ENCODE measurements at places on chromosomes 2 and 18. TPM values are rescaled to one million over a fixed set of nuclear protein-coding genes. Genes with fewer than 3 reads are reported as not detected.

DNA sequence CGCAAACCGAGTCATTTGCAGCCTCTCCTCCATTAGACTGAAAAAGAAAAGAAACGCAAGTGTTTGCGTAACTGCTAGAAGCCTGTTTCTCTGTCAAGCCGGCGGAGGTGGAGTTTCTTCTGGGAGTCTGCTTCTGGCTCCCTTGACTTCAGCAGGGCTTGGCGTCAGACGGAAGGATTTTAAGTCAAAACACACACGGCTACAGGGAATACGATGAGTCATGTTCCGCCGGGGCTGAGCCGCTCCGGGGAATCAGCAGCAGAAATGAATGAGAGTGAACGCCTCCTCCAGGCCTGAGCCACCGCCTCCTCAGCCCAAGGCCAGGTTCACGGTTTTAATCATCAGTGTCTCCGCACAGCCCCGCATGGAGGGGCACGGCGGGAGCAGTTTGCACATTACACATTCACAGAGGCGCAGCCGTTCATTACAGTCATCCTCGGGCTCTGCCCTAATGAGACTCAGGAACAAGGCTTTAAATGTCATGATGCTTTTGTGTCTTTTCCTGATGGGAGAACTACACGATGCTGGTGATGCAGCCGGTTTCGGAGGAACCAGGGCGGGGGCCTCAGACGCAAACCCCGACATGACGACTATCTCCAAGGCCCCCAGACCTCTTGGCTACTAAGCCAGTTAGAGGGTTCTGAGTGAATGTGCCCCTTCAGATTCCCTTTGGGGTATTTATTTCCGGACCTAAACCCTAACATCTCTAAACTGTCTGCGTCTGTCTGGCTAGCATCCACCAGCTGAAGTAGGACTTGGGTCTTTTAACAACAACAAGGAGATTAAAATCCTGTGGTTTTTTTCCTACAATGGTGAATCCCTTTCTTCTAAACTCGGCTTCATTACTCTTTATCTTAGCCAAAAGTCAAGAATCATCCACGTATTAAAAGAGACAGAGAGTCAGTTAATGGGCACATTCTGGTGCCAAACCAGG lies 11.1 kb upstream of the SCG2 start:
- no peak for DNase-seq

DNA sequence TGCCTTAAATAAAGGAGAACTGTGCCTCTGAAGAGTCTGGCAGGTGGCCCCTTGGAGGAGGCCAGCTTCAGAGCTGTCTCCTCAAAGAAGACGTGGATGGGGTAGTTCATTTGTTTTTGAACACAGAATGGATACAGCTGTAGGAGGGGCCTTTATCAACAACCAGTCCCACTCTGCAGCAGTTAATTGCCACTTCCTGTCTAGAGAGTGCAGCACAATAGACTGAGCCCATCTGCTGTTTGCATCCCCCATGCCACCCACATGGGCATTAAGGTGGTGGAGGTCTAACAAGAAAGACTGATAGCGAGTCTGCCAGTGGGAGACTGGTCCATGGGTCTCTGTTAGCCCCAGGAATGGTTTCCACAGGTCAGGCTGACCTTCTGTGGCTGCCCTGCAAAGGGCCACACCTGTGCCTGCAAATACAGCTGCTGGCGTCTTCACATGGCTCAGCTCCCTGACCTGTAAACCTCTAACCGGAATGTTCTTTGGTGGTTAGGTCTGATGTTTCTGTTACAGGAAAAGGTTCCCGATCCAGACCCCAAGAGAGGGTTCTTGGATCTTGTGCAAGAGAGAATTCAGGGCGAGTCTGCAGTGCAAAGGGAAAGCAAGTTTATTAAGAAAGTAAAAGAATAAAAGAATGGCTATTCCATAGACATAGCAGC lies 153.3 kb upstream of the ITGA6 start:
- no peak for DNase-seq

- no peak for DNase-seq
These were observed 107.9 kb downstream of the B3GNT2 start for GRCh38 chr2:62303788-62304187.

DNA sequence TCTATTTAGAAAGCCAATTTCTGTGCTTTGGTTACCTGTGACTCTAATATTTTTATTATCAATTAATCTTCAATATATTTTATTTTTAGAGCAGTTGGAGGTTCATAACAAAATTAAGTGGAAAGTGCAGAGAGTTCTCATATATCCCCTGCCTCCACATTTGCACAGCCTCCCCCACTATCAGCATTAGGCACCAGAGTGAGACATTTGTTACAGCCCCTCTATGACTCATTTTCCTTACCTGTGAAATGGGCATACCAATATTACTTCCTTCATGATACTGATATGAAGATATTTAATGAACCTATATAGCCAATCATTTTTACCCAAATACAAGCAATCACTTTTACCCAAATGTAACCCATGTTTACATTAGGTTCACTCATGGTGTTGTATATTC lies 34.0 kb upstream of the CYTIP start:
- no peak for DNase-seq

DNA sequence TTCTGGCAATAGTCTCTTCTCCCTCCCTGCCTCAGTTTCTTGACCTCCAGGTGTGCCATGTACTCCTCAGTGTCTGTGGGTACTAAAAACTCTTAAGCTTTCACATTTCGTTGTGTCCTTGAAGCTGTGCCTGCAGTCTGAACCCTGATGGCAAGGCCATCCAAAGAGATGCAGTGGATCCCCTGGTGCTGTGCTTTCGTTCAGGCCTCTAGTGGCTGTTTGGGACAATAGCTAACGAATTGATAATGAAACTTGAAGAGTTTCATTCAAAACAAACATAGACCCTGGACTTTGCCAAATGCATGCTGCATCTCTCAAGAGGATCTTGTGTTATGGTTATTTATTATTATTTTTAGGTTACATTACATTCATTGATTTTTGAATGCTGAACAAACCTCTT lies 523.1 kb upstream of the FSIP2 start:
- DNase-seq: no peak

- no peak for DNase-seq
These were observed 980 bp upstream of the SPTBN1 start for GRCh38 chr2:54455131-54455562.

Gene IL1A
- not detected for total RNA-seq

- DNase-seq: no peak
These were observed 10.6 kb downstream of the PRLH start for GRCh38 chr2:237576974-237577373.

DNA sequence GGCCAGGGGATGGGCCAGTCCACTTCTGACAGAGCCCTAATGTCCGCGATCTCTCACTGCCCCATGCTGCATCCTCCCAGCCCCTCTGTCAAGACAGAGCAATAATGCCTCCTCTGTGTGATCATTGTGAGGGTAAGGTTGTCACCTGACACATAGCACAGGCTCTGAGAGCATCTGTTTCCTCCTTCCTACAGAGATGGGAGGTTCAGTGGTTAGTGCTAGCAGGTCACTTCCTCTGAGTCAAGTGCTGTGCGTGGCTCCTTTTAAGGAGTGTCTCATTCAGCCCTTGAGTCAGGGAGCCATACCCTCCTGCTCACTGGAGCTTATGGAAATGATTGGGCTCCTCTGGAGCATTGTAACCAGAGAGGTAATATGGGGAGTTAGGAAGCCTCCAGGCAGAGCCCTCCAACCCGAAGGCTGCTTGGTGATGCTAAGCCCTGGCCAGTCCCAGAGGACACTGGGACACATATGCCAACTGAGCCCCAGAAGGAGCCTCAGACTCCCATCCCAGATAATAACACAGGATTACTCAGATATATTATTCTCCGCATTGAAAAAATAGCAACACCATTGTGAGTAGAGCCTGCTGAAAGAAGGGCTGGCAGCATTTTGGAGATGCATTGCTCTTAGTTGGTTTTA lies 189.0 kb downstream of the GALNT1 start:
- DNase-seq: no peak

GRCh38 chr2:119788752-119789151 lies 29.0 kb downstream of the PTPN4 start:
- DNase-seq: no peak

Gene SLC23A3
- total RNA-seq: 8.7 TPM

Gene AQP12A
- not detected for total RNA-seq

- DNase-seq: no peak
These were observed 43.7 kb upstream of the RIT2 start for GRCh38 chr18:43159086-43159770.

DNA sequence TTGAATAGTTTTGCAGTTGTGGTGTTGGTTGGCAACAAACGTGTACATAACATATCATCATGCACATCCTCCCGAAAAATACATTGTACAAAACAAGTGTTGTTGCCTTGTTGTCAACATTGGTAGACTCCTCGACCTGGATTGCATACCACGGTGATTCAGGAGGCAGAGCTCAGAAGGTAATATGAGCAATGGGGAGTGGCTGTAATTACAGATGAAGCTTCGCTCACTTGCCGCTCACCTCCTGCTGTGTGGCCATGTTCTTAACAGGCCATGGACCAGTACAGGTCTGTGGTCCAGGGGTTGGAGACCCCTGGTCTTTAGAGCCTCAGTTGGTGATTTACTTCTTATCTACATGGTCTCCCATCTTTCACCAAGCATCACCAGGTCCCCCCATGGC lies 1423.2 kb upstream of the NXPH2 start:
- no peak for DNase-seq

DNA sequence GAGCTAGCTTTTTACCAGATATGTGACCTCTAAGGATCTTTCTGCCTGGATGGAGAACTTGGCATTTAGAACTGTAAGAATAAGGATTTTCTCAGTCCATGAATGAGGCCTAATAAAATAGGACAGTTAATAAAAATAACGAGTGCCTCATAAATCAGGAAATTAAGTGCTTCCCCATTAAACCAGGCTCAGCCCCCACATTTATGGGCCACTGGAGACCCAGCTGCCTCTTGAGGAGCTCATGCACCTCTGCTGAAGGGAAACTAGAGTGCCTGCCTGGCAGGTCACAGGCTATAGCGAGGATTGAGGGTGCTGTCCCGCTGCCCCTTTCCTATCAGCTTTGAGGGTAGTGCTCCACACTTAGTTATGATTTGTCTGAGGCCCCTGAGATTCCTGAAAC lies 158.0 kb downstream of the ALK start:
- DNase-seq: no peak

DNA sequence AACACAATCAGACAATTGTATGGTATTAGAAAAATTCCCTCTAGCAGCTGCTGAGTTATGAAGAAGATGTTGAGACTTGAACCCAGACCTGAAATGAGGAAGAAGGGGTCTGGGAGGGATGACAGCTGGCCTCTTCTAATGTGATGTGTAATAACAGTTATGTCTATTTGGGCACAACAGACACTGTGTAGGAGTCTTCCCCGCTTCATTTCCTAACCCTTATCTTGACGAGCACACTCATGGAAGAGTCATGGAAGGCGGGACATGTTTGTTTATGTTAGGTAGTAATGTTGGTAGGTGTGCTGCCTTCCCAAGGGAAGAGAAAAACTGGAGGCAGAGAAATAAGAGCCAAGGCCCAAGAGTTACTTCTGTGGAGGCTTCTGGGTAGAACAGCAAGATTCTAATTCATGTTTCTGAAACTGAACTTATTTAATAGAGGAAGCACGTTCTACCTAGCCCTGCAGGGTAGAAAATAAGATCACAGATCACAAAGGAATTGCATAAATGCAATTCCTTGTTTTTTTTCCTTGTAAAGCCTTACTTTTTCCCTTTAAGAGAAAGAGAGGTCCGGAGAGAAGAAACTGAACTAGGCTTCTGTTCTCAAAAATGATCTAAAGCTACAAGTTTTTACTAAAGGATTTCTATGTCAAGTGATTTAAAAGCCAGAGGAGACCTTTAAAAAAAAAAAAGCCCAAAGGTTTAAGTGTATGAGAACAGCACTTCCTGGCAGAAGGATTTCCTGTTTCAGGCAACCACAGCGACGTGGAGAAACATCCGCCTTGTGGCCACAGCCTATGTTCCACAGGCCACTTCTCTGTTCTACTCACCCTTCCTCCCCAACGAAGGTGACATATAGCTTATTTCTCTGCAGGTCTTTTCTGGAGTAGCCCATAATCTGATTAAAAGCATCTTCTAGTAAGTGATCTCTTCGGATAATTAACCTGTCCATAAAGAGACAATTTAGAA lies 68.5 kb upstream of the STK17B start:
- peak; percentile 83 for DNase-seq

- no peak for DNase-seq
These were observed 230.4 kb downstream of the FHOD3 start for GRCh38 chr18:36527740-36528455.

DNA sequence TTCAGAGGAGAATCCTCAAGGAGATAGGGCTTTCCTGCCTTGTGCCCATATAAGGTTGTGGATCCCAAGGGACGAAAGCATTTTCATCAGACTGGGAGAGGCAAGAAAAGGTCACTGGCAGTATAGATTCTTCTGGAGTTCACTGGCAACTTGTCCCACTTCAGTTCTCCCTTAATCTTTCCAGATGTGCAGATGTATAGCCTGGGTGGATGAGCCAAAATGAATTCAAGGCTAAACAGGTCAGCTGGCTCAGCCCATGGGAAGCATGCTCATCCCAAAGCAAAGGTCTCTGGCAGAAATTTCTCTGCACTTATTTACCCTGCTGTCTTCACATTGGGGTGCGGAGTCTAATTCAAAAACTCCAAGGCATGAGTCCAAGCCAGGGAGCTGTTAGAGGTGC lies 148.9 kb upstream of the TNP1 start:
- no peak for DNase-seq

GRCh38 chr2:170254293-170254732 lies 76.4 kb downstream of the MYO3B start:
- DNase-seq: no peak

DNA sequence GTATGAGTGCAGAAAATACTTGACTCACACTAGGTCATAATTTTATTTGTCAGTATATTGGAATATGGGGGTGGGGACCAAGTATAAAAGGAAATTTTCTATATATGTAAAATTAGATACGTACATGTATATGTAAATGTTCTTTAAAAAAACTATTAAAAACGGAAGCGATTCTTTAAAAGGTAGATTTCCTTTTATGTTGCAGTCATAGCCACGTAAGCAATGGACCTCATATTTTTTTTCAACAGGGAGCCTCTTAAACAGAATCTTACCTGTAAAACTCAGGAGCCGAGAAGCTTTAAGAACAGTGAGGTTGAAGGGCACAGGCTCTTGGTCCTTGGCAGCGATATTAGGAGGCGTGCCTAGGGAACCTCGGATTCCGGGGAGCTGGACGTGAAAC lies 3.3 kb downstream of the RHBDD1 start:
- DNase-seq: no peak

Gene PLGLB1
- total RNA-seq: 14.5 TPM

Gene UGT1A8
- total RNA-seq: not detected

Gene MFSD2B
- not detected for total RNA-seq

- DNase-seq: peak; percentile 55
These were observed 55.5 kb downstream of the PIGN start for GRCh38 chr18:62131301-62131909.

- no peak for DNase-seq
These were observed 199.5 kb upstream of the RGPD4 start for GRCh38 chr2:107627164-107627563.

Gene CNGA3
- not detected for total RNA-seq

Gene CYP27A1
- 0.60 TPM for total RNA-seq

Data from T-cell (primary cell).